ENCODE measurements at places on chromosomes 5 and 9.

GRCh38 chr9:128494108-128494745, 10.3 kb upstream of the GLE1 start:
- DNase-seq = no peak

DNA sequence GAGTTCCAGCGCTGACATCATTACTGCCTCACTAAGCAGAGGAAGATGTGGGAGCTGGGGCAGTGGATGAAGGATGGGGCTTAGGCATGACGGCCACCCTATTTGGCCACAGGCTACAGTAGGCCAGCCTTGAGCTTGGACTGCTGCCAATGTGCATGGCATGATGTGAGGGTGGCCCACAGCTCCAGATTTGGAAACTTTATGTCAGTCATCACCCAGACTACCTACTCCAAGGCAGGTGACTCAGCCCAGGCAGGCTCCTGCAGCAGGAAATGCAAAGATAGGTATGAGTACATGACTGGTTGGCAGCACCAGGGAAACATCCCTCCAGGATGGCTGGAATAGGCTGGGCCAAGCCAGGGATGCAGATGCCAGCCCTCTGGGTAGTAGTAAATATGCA, 303.6 kb downstream of the SPOCK1 start:
- DNase-seq = no peak

DNA sequence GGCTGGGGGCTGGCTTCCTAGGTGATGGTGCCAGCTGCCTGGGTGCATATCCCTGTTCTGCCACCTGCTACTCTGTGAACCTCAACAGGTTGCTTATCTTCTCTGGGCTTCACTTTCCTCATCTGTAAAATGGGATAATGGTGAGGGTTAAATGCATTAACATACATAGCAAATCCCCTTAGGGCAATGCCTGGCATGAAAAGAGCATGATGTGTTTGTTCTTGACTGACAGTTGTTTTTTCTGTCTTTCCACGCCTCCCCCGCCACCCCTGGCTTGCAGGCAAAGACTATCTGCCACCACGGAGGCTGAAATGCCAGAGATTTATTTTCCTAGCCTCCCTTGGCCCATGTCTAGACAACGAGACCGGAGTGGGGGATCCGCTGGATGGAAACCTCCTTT, 280.5 kb downstream of the NSG2 start:
- DNase-seq = no peak

DNA sequence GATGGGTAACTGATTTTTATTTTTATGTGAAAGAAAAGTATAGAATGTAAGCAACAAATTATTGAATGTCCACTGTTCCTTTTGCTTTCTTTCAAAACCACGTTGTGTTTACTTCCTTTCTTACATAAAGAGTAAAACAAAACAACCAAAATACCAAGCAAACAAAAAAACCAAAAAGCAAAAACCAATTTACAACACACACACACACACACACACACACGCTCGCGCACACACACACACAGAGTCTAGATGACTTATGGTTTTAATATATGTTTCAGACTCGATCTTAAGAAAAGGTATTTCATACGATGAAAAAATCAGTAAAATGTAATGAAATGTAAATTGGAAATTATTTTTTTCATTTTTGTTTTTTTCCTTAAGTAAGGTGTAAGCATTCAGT, 80.3 kb downstream of the ADGRV1 start:
- DNase-seq = no peak

- no peak for DNase-seq
These were observed 35.6 kb upstream of the ANXA1 start for GRCh38 chr9:73116031-73116430.

DNA sequence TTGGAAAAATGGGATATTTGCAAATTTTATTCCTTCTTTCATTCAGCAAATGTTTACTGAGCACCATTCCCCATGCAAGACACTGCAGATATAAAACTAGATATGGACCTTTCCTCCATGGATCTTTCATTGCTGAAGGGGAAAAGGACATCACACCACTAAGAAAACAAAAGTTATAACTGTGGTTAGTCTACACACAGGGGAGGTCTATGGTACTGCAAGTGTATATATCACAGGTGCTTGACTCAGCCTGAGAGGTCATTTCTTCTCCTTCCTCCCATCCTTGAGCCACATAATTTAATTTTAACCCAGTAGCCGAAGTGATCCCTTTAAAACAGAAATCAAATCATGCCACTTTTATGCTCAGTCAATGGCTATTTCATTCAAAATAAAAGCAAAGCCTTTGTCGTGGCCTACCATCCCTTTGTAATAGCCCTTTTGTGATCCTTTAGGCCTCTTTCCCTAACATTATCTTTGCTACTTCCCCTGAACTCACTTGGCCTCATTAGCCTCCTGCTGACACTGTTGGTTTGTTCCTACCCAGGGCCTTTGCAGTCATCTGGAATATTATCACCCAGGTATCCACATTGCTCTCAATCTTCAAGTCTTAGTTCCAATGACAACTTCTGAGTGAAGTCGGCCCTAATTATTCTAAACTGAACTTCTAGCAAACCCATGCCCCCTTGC, 213.2 kb downstream of the GABRB2 start:
- DNase-seq = no peak

GRCh38 chr5:53480416-53481158, at the start of gene FST:
TSS of gene FST (plus strand) at chr5:53480629. CDS start at chr5:53480792, 163 bp downstream.
- DNase-seq = no peak

DNA sequence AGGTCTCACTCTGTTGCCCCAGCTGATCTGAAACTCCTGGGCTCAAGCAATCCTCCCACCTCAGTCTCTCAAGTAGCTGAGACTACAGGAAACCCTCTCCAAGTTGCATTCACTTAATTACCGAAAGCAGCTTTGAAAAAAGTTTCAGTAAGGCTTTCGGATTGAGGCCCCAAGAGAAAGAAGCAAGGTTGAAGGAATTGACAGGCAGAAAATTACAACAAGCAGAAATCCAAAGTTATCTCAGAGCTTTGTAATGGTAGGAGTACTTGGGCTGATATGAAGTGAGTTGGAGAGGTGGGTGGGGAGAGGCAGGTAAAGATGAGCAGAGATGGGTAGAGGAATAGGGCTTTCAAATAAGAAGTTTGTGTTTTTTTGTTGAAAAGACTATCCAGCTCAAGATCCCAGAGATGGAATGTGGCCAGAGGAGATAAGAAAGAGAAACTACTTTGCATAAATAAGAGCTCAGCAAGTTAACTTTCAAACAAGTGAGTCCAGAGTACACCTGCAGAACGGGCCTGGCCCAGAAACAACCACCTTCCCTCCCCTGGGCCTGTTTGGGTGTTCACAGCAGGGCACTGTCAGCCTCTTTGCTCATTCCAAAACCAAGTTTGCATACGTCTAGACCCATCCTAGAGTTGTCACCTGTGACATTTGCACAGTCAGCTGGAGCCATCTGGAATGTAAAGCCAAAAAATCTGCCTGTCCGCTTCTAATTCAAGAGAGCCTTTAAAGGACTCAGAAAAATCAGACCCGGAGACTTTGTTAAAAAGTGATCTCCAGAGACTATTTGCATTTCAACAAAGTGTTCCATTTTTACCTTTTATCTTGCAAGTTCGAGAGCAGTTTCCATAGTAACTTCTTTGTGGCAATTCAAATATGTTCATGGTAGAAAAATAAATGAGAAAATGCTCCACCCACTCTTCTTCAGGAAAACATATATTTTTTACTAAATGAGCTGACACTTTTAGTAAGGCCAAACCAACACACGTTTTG, 2.2 kb upstream of the CLINT1 start:
- no peak for DNase-seq

DNA sequence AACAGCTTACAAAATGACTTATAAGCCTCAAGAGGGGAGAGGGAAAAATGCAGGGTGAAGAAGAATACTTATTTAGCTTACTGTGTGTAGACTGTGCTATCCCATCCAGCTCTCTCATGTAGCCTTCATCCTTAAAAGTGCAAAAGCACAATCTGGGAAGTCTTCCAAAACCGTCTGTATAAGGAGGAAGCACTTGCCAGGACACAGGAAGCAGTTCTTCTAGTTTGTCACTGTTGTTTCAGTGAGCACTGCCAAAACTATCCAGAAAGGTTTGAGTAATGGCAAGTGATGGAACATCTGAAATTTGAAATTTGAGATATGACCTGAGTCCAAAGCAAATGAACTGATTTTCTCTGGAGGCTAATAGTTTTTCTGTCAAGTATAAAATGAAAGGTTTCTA, 140.8 kb upstream of the ISL1 start:
- no peak for DNase-seq
